ENCODE measurements at places on chromosomes 7 and 10. TPM values are rescaled to one million over a fixed set of nuclear protein-coding genes. Genes with fewer than 3 reads are reported as not detected.
A peak's percentile ranks its signal among the peaks of the same experiment; 100 is the strongest.

DNA sequence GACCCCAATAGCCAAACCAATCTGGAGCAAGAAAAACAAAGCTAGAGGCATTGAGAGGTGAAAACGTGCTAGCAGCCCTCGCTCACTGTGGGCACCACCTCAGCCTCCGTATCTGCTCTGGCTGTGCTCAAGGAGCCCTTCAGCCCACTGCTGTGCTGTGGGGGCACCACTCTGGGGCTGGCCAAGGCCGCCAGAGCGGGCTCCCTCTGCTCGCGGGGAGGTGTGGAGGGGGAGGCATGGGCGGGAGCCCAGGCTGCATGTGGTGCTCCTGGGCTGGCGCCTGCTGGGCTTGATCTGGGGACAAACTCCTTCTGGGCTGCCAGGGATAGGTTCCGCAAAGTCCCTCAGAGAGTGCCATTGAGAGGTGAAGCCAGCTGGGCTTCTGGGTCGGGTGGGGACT is 1002.0 kb downstream of the GATA3 start:
- no peak for DNase-seq

DNA sequence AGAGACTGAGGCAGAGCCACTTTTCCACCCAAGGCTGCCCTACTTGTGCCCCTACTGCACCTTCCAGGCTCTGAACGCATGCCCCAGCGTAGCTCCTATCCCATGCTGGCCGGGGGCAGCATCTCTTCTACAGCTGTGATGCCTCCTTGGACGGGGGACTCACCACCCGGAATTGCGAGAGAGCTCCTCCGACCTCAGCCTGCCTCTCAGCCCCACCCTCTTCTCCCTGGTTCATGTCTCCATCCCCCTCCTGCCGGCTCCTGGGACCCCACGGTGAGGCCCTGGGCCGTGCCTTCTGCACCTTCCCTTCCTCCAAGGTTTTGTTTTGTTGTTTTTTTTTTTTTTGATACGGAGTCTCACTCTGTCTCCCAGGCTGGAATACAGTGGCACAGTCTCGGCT is 112.4 kb downstream of the MICALL2 start:
- DNase-seq, result no peak

GRCh38 chr7:2437136-2437535 is 33.7 kb downstream of the CHST12 start:
- DNase-seq, result no peak

DNA sequence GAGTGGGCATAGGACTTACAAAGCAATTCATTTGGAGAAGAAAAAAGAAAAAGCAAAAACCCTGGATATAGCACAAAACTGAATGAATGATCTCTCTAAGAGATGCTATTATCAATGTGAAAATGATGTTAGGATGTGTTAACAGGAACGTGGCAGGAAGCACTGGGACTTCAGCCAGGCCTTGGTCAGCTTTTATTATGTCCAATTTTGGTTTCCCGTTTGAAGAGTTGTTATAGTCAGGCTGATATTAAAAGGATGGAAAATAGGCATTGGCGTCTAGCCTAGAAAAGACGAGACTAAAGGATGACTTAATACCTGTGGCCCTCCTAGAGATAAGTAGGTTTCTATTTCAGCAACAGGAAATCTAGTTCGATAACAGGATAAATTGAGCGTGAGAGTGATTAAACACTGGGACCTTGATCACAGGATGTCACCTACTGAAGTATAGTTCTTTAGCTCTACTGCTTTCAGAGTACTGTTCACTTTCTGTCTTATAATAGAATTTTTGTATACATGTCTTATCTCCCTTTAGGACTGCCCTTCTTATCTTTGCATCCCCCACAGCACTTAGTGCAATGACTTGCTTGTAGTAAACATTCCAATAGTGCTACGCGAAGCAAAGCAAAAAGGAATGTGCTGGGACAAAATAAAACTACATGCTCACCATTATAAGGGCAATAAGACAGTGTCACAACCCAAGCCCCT is 99.8 kb upstream of the AGBL3 start:
- DNase-seq, result peak; percentile 75

GRCh38 chr10:72098301-72098835 is 10.0 kb upstream of the SPOCK2 start:
- no peak for DNase-seq

Gene TMEM140
- total RNA-seq, result not detected

DNA sequence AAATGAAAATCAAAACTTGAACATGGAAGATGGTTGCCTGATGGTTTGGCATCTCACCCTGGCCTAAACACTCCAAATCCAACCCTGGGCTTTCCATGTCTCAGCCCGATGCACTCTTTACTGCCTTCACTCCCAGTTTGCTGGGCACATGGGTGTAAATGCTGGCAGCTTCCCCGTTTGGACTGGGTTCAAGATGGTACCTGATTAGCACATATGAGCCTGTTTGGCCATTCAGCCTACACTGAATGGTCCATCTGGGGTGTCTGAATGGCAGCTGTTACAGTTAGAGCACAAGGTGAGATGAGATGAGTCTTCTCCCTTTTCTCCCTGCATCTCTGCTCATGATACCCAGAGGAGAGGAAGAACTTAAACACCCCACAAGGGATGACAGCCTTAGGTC is 37.1 kb downstream of the ATXN7L1 start:
- DNase-seq, result no peak

Gene TMEM72
- 0.80 TPM for total RNA-seq

Gene SPDYE9
- not detected for total RNA-seq
